ENCODE measurements at places on chromosomes 11 and 22. TPM values are rescaled to one million over a fixed set of nuclear protein-coding genes. Genes with fewer than 3 reads are reported as not detected.
A peak's percentile ranks its signal among the peaks of the same experiment; 100 is the strongest.

Gene ELFN2
- not detected for total RNA-seq

Gene CSRP3
- total RNA-seq, result not detected

Gene MMP11
- total RNA-seq, result 7.6 TPM

Gene FAM111B
- not detected for total RNA-seq

Gene GTSE1
- total RNA-seq, result not detected

Gene OR8D1
- total RNA-seq, result not detected

Gene MS4A14
- total RNA-seq, result not detected

Gene CDKN1C
- total RNA-seq, result 18.1 TPM

Gene SSH3
- 30.9 TPM for total RNA-seq

Gene MYH9
- 1,114 TPM for total RNA-seq

Gene IL17REL
- total RNA-seq, result not detected

Gene LRP4
- 4.9 TPM for total RNA-seq

Gene CCDC15
- total RNA-seq, result not detected

Gene OR51B5
- total RNA-seq, result not detected

DNA sequence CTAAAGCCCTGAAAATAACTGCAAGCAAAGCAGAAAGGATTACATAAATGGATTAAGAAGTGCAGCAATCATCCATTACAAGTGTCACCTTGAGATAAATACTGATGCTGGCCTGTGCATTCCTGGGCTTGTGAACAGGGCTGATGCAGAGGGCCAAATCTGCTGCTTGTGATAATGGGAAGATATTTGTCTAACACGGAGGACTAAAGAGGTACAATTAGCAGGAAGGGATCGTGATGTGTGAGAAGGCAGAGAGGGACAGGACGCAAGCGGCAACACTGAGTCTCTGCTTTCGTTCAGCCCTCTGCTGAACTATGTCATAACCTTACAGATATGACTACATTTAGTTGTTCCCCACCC lies 107.7 kb upstream of the DDI1 start:
- no peak overlapping the region for H3K27ac ChIP-seq
- DNase-seq, result no peak
- H3K27me3 ChIP-seq, result no peaks in the 10 kb centered on the region
- no peaks in the 10 kb centered on the region for H3K36me3 ChIP-seq
- H3K4me1 ChIP-seq, result no peaks in the 10 kb centered on the region

- no peaks in the 10 kb centered on the region for H3K27me3 ChIP-seq
- DNase-seq, result no peak
- no peaks in the 10 kb centered on the region for H3K36me3 ChIP-seq
- H3K4me1 ChIP-seq, result peaks cover 14% of the 10 kb centered on the region
- H3K4me3 ChIP-seq, result no peak overlapping the region
Measured at GRCh38 chr11:63764340-63764678, 4.3 kb downstream of the ZFTA start.

DNA sequence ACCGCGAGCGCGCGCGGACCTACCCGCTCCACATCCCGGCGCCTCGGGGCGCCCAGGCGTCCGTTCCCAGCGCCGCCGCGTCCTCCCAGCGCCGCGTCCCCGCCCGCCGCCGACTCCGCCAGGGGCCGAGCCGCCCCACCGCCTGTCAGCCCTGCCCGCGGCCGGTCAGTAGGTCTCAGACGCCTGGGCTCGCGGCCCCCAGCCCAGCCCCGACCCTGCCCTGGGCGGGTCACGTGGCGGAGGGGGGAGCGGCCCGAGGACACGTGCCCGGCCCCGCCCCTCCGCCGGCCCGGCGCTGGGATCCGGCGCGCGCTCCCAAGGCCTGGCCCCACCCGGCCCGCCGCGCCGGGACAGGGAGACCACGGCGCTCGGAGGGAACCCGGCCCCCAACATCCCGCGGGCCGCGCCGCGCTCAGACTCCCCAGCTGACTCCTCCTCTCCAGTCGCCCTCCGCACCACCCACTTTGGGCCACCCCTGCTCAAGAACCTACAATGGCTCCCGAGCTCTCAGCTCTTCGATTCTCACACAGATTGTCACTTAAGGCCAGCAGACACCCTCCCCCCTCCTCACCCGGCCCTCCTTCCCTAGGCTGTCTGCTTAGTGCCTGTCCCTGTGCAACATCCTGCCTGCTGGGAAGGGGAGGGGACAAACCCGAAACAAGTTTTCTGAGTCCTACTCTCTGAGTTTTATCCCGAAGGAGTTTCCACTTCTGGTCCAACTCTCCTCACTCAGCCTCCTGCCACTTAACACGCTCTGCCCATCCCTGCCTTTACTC lies at the start of gene RAB3IL1:
RAB3IL1 (minus strand) TSS at position 233 of the 776 bp plus-strand sequence; CDS start at position 34, 199 bp downstream.
- DNase-seq, result no peak
- no peaks in the 10 kb centered on the region for H3K27me3 ChIP-seq
- peak within 1 kb of the TSS; percentile 90 for H3K4me3 ChIP-seq
- no peaks in the 10 kb centered on the region for H3K36me3 ChIP-seq
- H3K27ac ChIP-seq, result peak within 1 kb of the TSS; percentile 39

DNA sequence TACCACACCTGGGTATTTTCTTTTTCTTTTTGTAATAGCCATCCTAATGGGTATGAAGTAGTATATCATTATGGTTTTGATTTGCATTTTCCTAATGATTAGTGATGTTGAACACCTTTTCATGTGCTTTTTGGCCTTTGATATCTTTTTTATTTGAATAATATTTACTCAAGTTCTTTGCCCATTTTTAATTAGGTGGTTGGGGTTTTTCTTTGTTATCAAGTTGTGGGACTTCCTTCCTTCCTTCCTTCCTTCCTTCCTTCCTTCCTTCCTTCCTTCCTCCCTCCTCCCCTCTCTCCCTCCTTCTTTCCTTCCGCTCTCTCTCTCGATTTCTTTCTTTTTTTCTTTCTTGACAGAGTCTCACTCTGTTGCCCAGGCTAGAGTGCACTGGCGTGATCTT lies 75.0 kb upstream of the PDGFD start:
- H3K4me3 ChIP-seq, result no peak overlapping the region
- H3K27me3 ChIP-seq, result no peaks in the 10 kb centered on the region
- no peak overlapping the region for H3K27ac ChIP-seq

DNA sequence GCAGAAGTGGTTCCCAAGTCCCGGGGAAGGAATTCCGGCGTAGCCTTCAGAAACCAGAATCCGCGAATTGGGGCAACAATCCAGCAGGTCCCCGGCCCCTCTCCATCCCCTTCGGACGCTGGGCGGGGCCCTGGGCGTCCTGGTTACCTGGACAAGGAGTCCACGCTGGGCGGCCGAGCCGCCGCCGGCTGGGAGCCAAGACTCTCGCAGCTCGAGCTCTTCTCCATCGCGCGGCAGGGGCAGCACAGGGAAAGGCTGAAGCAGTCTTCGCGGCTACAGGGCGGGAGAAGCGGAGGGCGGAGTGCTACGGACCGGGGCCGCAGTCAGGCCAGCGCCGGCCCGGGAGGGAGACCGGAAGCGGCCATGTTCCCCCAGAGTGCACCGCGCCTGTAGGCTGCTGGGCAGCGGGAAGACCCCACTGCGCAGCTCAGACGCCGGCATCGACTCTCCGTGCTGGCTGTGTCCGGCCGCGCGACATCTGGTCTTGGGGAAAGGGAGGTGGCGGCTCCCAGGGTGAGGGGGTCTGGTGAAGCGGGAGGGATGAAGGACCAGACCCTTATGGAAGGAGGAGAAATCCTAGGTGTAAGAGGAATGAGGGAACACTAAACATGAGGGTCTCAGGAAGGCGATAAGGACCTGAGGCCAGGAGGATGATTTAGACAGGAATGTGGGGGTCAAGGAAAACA lies at the start of gene MTMR2:
MTMR2 (minus strand) TSS at position 380 of the 686 bp plus-strand sequence; CDS start at position 227, 153 bp downstream.
- peak; percentile 88 for DNase-seq
- H3K4me1 ChIP-seq, result peaks cover 11% of the 10 kb centered on the region
- H3K27ac ChIP-seq, result peak within 1 kb of the TSS; percentile 98
- no peaks in the 10 kb centered on the region for H3K27me3 ChIP-seq
- peak within 1 kb of the TSS; percentile 86 for H3K4me3 ChIP-seq

GRCh38 chr11:105049481-105049880 lies 4.3 kb upstream of the CARD16 start:
- H3K27ac ChIP-seq, result no peak overlapping the region
- peaks cover 2% of the 10 kb centered on the region for H3K4me1 ChIP-seq
- no peaks in the 10 kb centered on the region for H3K27me3 ChIP-seq
- H3K36me3 ChIP-seq, result no peaks in the 10 kb centered on the region

DNA sequence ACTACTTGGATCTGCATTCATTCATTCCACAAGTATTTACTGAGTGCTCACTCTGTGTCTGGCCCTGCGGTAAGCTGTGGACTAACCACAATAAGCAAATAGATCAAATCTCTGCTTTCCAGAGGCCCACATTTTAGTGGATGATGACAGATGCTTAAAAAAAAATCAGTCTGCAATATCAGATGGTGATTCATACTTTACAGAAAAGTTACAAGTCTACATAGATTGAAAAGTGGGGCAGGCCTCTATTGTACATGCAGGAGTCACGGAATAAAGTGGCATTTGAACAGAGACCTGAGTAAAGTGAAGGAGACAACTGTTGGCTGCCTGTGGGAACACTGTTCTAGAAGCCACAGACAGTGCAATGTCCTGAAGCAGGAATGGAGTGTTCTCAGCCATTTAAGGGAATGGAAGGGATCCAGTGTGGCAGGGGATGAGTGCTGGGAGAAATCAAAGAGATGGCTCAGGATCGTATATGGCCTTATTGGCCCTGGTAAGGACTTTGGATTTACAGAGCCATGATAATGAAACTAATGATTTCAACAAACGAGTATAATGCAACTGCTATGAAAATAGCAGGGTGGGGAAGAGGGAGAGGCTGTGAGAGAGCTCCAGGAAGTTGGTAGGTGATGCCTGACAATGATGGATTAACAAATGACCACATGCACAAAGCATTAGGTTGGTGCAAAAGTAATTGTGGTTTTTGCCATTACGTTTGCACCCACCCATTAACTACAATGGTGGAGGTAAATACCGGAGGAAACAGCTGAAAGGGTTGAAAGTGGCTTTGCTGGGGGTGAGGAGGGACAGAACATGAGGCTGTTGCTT lies 31.1 kb downstream of the TMEM45B start:
- no peaks in the 10 kb centered on the region for H3K4me1 ChIP-seq
- H3K36me3 ChIP-seq, result no peaks in the 10 kb centered on the region
- no peak overlapping the region for H3K27ac ChIP-seq
- no peak for DNase-seq
- no peak overlapping the region for H3K4me3 ChIP-seq

DNA sequence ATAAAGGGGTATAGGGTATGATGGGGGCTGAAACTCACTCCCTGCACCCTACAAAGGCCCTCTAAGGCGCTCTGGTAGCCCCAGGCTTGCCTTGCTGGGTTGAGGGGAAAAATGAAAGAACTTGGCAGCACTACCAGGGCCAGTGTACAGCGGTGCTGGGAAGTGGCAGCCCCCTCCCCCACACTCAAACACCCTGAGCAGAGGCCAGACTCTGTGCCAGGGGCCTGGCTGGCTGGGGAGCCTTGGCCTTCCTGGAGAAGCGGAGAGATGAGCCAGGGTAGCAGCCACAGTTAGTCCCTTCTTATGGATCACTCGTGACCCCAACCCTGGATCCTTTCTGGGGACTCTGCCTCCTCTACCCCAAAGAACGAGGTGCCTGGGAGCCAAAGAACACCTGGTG lies 2.7 kb downstream of the TMEM134 start:
- peak overlapping the region; percentile 35 for H3K27ac ChIP-seq
- peaks cover 25% of the 10 kb centered on the region for H3K4me1 ChIP-seq
- DNase-seq, result no peak
- no peaks in the 10 kb centered on the region for H3K36me3 ChIP-seq

- no peaks in the 10 kb centered on the region for H3K27me3 ChIP-seq
- H3K27ac ChIP-seq, result no peak overlapping the region
- H3K4me1 ChIP-seq, result no peaks in the 10 kb centered on the region
Measured at GRCh38 chr22:41876275-41876674, 38.6 kb downstream of the SHISA8 start.

- H3K36me3 ChIP-seq, result no peaks in the 10 kb centered on the region
- H3K4me3 ChIP-seq, result no peak overlapping the region
- DNase-seq, result no peak
- no peaks in the 10 kb centered on the region for H3K27me3 ChIP-seq
Measured at GRCh38 chr11:35919244-35919643, 24.6 kb upstream of the LDLRAD3 start.

- DNase-seq, result no peak
- no peaks in the 10 kb centered on the region for H3K4me1 ChIP-seq
- peaks cover 13% of the 10 kb centered on the region for H3K36me3 ChIP-seq
- no peaks in the 10 kb centered on the region for H3K27me3 ChIP-seq
- no peak overlapping the region for H3K4me3 ChIP-seq
- no peak overlapping the region for H3K27ac ChIP-seq
Measured at GRCh38 chr11:112361396-112361795, 100.7 kb upstream of the PLET1 start.

GRCh38 chr11:3136546-3137455 lies 28.3 kb downstream of the OSBPL5 start:
- peaks cover 3% of the 10 kb centered on the region for H3K36me3 ChIP-seq
- no peaks in the 10 kb centered on the region for H3K4me1 ChIP-seq
- no peak for DNase-seq
- H3K27ac ChIP-seq, result no peak overlapping the region

DNA sequence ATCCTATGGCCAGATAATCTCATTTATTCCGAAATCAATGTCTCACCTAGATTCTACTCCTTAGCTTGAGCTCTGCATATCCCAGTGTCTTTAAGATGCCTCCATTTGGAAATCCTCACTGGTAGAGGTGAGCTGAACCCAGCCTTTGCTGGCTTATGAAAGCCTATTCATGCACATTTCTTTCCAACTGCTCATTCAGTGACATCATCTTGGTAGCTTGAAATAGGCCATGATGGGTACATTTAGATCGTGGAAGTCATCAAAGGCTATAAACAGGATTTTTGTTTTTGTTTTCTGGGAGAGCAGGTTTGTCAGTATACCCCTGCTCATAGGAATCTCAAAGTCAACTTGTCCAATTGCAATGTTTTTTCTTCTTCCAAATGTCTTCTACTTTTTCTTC lies 6.0 kb downstream of the NXPE1 start:
- H3K4me3 ChIP-seq, result no peak overlapping the region
- no peaks in the 10 kb centered on the region for H3K27me3 ChIP-seq
- no peaks in the 10 kb centered on the region for H3K4me1 ChIP-seq
- H3K27ac ChIP-seq, result no peak overlapping the region
- H3K36me3 ChIP-seq, result no peaks in the 10 kb centered on the region

- DNase-seq, result no peak
- H3K4me1 ChIP-seq, result no peaks in the 10 kb centered on the region
- no peaks in the 10 kb centered on the region for H3K27me3 ChIP-seq
- H3K36me3 ChIP-seq, result no peaks in the 10 kb centered on the region
Measured at GRCh38 chr11:75996523-75997442, 181.8 kb downstream of the UVRAG start.

GRCh38 chr11:61411589-61411988 lies 18.2 kb downstream of the CPSF7 start:
- H3K36me3 ChIP-seq, result peaks cover 100% of the 10 kb centered on the region
- no peak overlapping the region for H3K4me3 ChIP-seq
- H3K27ac ChIP-seq, result no peak overlapping the region
- no peak for DNase-seq
- H3K4me1 ChIP-seq, result no peaks in the 10 kb centered on the region

- H3K4me1 ChIP-seq, result no peaks in the 10 kb centered on the region
- no peak for DNase-seq
- peaks cover 80% of the 10 kb centered on the region for H3K36me3 ChIP-seq
- H3K27me3 ChIP-seq, result no peaks in the 10 kb centered on the region
Measured at GRCh38 chr22:43990044-43990443, 34.1 kb upstream of the PARVB start.

GRCh38 chr22:33271390-33272161 lies 213.4 kb upstream of the SYN3 start:
- H3K4me1 ChIP-seq, result peaks cover 7% of the 10 kb centered on the region
- H3K27ac ChIP-seq, result peak overlapping the region; percentile 55
- H3K27me3 ChIP-seq, result no peaks in the 10 kb centered on the region
- DNase-seq, result peak; percentile 13
- H3K4me3 ChIP-seq, result peak overlapping the region; percentile 31
